Activated CD4-positive, CD25-positive, alpha-beta regulatory T cell treated with anti-CD3 and anti-CD28 coated beads, Interleukin-2, amount 50 U/mL, for 24 hours (primary cell): ENCODE measurements at places on chromosomes 1 and 21.

DNA sequence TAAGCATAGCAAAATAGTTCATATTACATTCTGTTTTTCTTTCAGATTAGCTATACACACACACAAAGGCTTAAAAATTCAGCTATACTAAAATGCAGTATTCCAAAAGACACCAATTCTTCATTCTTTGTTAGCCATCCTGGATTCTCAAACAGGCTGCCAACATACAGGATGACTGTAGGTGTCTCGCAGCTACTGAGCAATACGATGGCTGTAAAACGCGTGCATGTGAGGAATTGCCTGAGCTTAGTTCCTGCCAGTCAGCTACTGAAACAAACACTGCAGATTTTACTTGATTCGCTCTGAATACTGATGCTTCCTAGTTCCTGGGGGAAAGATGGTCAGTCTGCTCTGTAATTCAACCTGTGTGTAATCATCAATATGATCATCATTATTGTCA lies 24.7 kb upstream of the HMGN1 start:
- no peak for ATAC-seq

- ATAC-seq = no peak
Measured at GRCh38 chr1:55519937-55520683, 304.9 kb upstream of the USP24 start.

DNA sequence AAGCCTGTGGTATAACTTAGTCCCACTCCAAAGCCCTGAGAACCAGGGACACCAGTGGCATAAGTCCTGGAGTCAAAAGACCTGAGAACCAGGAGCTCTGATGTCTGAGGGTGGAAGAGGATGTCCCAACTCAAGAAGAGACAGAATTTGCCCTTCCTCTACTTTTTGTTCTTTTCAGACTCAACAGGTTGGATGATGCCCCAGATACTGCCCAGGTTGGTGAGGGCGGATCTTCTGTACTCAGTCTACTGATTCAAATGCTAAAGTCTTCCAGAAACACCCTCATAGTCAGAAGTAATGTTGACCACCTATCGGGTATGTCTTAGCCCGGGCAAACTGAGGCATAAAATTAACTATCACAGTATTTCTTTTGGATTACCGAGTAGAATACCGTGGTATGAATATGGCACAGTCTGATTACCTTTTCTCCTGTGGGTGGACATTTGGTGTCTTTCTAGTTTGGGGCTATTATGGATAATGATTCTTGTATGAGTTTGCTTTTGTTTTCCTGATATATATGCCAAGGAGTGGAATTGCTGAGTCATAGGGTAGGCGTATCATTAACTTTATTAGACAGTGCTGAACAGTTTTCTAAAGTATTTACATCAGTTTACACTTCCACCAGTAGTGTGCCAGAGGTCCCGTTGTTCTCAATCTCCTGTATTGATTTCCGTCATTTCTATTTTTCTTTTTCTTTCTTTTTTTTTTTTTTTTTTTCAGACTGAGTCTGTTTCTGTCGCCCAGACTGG lies 3.2 kb upstream of the CHAF1B start:
- no peak for ATAC-seq

DNA sequence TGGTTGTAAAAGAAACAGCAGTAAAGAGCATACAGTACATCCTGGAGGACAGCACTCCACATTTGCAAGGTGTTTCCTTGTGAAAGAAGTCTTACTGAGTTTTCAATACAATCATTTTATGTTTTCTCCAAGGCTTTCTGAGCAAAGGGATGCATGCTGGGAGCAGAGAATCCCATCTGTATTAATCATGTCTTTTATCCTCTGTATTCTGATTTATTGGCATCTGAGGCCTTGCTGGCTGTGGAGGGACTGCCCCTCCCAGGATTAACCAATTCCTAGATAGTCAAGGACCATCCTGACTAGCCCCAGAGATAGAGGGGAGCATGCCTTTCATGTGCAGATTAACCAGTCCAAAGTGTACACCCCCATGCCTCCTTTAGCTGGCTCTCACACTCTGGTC lies 476.3 kb downstream of the SIPA1L2 start:
- no peak for ATAC-seq

DNA sequence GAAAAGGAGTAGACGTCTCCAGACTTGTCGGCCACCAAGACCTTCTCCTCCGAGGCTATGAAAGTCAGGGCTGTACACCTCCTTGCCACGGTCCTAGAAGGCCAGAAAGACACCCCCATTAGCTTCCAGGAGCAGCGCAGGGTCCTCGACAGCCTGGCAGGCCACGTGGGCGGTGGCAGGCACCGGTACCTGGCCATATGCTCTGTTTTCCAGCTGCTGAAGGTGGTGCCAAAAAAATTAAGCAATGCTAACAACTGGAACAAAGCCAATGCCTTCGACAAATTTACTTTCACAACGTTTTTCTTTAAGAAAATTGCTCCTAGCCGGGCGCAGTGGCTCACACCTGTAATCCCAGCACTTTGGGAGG lies 15.9 kb downstream of the WDR4 start:
- no peak for ATAC-seq

DNA sequence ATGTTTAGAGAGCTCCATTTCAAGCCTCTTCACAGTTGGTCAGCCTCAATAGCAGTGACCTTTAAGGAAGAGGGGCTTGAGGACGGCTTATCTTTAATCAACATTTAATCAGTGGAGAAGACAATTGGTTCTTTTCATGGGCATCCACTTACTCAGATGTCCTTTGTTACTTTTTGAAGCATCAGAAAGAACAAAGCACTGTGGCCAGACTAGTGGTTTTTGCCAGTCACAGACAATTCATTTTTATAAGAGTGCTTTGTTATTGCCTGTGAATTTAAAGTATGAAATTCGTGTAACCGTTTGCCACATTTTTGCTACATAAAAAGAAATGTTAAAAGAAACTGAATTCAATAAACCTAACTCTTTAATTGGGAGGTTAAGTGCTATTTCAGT lies 222.8 kb downstream of the TPR start:
- no peak for ATAC-seq

GRCh38 chr21:14699433-14700407 lies 153.6 kb upstream of the SAMSN1 start:
- no peak for ATAC-seq
